ENCODE measurements at places on chromosomes 2 and 18. TPM values are rescaled to one million over a fixed set of nuclear protein-coding genes. Genes with fewer than 3 reads are reported as not detected.

DNA sequence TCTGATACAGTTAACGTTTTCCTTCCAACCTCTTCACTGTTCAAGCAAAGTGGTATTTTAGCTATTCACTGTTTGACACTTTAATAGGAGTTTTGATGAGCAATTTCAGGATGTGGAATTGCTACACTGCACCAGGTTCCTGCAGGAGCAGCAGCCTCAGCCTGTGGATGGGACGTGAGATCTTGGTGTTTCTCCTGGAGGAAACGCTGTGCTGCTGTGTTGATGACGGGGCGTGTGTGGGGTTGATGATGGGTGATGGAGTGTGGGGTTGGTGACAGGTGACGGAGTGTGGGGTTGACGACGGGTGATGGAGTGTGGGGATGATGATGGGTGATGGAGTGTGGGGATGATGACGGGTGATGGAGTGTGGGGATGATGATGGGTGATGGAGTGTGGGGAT is 98.9 kb downstream of the RTP5 start:
- DNase-seq, result no peak

- DNase-seq, result no peak
Observed at GRCh38 chr2:128450211-128451024, 131.8 kb upstream of the HS6ST1 start.

DNA sequence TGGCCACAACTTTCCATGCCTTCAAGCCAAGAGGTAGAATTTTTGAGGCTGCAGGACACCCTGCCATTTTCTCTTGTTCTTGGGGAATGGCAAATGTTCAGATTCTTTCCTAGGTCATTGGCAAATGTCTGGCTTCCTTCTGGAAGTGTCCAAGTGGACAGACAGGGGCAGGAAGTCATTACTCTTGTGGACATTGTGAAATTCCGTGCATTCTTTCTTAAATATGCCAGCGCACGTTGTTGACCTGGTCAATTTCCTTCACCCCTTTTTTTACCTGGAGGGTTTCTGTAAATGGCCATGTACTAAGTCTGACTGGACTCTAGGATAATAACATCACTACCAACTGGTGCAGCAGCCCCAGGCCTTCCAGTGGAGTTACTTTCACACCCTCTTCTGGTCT is 13.9 kb downstream of the ASB18 start:
- no peak for DNase-seq

- no peak for DNase-seq
Observed at GRCh38 chr2:39838589-39838988, 59.5 kb upstream of the THUMPD2 start.

GRCh38 chr18:532018-532417 is 31.5 kb upstream of the COLEC12 start:
- no peak for DNase-seq

- no peak for DNase-seq
Observed at GRCh38 chr18:44876024-44876423, 195.3 kb downstream of the SETBP1 start.

GRCh38 chr18:73283032-73283431 is 415.2 kb upstream of the NETO1 start:
- peak; percentile 55 for DNase-seq

Gene HADHB
- total RNA-seq, result 74.9 TPM

Gene TEX51
- not detected for total RNA-seq

Gene VWA3B
- not detected for total RNA-seq

Data from foreskin keratinocyte (primary cell).